ENCODE measurements at places on chromosomes 7 and 10.

- no peak for DNase-seq
Observed at GRCh38 chr10:86368987-86369386, 2.4 kb upstream of the GRID1 start.

DNA sequence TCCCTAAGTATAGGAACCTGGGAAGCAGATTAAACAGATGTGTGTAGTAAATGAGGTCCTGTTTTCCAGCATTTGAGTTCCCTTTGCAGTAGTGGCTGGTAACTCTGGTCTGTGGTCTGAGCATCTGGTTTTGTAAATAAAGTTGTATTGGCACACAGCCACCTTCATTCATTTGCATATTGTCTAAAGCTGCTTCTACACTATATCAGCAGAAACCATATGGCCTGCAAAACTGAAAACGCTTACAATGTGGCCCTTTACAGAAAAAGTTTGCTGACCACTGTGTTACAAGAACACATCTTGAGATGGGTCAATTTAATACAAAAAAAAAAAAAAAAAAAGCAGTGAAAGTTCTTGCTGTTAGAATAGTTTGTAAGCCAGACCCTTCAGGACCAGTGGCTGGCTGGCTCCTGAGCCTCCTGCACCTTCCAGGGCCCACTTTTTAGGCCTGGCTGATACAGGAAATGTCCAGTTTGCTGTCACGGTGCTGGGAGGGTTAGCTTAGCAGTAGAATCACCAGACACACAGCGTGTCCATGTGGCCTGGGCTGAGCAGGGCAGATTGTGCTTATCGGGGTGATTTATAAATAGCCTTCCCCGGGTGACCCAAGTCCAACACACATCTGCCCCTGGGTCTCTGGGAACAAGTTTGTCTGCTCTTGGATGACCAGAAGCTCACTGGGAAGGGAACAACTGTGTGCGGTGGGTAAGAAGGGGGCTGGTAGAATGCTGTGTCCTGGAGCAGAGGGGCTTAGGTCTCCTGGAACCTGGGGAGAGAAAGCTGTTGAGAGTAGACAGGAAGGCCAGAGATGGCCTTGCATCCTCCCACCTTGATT, 1.4 kb downstream of the C10orf71 start:
- DNase-seq = no peak

DNA sequence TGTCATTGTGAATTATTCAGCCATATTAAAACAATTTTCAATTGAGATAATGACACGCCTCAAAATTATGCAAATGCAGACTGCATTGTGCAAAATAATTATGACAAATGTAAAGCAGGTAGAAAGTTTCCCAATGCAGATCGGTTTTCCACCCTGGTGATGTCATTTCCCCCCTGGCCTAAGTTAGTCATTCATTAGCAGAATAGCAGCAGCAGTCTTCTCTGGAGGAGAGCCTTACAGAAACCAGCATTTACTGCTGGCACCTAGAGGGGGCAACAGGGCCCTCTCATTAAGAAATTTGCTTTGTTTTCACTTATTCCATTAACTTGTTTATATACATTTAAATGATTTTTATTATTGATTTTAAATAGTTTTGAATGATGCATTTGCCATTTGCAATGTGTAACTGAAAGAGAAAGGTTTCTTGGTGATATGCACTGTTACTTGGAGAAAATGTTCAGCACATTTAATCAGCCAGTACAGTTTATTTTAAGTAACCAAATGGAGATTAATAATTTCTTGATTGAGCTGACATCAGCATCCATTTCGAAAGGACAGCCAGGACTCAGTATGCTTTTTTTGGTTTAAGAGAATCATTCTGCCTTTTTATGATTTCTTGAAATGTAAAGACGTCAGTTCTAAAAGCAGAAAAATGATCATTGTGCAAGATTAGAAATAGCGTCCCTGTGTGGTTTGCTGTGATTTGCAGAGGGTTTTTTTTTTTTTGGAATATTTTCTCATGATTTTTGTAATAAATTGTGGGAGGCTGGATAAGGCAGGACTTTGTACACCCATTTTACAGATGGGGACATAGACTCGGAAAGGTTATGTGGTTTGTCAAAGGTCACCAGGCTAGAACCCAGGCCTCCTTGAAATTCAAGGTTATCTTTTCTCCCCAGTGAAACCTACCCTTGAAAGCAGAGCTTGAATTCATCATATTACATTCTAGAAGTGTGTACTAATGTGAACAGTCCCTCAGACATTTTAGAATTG, 3.5 kb downstream of the ARID5B start:
- no peak for DNase-seq

GRCh38 chr10:125661431-125661940, 21.5 kb downstream of the TEX36 start:
- no peak for DNase-seq

DNA sequence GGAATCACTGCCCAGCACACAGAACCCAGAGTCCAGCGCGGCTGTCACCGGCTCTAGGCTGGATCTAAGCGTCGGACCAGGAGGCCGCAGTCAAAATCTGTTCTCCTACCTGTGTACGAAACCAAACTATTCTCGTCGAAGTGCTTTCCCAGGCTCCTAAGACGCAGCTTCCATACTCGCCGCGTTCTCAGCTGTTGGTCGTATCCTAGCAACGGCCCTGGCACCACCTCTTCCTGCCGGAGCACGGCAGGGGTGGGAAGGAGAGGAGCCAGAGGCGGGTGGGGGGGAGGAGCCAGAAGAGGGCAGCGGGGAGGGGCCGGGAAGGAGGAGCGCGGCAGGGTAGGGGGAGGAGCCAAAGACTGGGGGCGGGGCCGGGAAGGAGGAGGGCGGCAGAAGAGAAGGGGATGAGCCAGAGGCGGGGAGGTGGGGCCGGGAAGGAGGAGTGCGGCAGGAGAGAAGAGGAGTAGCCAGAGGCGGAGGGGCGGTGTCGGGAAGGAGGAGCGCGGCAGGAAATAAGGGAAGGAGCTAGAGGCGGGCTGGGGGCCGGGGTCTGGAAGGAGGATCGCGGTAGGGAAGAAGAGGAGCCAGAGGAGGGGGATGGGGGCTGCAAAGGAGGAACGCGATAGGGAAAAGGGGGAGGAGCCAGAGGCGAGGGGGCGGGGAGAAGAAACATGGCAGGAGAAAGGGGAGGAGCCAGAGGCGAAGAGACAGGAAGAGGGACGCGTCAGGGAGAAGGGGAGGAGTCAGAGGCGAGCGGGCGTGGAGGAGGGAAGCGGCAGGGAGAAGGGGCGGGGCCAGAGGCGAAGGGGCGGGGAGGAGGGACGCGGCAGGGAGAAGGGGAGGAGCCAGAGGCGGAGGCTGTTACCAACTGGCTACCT, at the start of gene IQUB:
IQUB (minus strand) TSS at position 213 of the 878 bp plus-strand sequence. CDS start 22,255 bp downstream, outside the sequence.
- DNase-seq = peak; percentile 94

DNA sequence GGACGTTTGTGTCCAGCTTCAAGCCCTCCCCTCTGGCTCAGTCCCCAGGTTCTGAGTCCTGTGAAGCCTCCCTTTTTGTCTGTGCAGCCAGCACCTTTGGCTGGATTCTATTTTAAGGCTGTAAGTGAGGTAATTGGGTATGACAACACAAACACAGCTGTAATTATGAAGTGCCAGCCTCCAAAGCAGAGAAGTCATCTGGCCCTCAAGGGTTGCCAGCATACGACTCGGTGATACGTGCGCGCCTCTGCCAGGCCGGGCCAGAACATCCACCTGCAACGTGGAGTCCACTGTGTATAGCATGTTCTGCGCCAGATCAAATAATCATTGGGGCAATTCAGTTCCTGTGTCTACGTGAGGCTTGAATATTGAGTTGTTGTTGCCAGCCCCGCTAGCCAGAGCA, 6.7 kb upstream of the FAM180A start:
- DNase-seq = no peak

DNA sequence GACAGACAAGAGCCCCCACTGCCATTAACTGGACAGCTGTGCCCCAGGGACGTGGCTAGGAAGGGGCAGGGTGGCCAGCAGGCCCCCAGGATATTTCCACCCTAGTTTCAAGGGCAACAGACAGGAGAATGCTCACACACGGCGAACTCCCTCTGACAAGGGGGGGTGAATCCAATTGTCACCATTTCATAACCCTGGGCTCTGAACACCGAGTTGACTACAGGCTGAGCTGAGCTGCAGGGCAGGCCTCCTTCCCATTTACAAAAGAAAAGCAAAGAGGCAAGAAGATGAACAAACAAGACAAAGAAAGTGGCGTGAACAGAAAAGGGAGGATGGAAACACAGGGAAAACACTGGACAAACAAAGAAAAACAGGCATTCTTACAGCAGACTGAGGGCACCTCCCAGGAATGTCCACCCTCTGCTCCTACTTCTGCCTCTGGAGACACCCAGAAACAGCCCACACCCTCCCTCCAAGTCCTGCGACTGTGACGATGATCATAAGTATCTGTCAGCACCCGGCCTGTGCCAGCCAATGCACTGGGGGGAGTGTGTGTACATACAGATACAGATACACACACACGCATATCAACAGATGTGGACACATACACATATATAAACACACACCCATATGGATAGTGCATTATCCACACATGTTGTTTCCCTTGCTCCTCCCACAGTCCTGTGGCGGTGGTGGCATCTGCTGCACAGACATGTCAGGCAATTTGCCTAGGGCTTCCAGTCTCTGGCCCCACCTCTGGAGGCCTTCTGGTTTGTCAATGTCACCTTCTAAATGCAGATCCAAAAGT, 66.2 kb downstream of the FAM53B start:
- no peak for DNase-seq

DNA sequence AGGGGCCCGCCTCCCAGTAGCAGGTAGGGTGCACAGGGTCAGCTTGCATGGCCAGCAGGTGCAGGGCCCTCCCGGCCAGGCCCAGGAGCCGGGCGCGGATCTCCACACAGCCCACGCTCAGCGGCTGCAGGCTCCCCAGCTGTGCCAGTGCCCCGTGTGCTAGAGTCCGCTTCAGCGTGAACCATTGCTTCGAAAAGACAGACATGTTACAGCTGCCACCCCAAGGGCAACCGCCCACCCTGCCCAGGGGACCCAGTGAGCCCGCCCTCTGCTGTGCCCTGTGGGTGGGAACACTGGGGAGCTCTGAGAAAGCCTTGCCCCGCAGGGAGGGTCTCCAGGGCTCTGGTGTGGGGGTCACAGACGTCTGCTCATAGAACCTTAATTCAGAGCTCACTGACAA, 64.3 kb upstream of the NKX6-2 start:
- DNase-seq = no peak

DNA sequence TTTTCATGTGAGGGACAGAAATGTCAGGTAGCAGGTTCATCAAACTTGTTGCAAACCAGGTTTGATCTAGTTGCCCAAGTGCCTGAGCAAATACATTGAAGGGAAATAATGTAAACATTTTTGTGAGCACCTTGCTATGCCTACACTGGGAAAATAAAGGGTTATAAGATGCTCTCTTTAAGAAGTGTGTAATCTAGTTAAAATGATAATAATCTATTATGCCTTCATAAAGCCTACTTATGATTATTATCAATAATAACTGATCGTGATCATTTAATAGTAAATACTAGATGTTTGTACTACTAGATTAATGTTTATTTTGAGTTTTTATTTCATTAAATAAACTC, 1.9 kb upstream of the TMEM229A start:
- no peak for DNase-seq

GRCh38 chr10:104325436-104326435, 12.5 kb downstream of the ITPRIP start:
- DNase-seq = no peak

- DNase-seq = peak; percentile 30
Observed at GRCh38 chr7:43439631-43440401, 143.1 kb upstream of the STK17A start.

DNA sequence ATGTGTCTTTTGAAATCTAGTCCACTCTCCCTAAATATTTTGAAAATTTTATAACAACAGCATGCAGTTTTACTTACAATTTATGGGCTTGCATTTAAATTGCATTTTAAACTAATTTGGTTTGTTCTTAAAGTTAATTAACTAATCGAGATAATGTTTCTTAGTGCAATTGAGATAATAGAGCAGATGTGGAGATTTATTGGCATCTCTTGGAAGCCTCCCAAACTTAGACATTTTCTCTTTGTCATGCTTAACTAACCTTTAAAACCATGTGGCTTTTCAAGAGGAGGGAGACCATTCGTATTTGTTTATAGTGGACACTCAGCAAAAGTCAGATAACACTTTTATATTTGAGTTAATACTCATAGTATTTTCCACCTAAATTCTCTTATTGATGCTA, 887.0 kb upstream of the CELF2 start:
- no peak for DNase-seq

DNA sequence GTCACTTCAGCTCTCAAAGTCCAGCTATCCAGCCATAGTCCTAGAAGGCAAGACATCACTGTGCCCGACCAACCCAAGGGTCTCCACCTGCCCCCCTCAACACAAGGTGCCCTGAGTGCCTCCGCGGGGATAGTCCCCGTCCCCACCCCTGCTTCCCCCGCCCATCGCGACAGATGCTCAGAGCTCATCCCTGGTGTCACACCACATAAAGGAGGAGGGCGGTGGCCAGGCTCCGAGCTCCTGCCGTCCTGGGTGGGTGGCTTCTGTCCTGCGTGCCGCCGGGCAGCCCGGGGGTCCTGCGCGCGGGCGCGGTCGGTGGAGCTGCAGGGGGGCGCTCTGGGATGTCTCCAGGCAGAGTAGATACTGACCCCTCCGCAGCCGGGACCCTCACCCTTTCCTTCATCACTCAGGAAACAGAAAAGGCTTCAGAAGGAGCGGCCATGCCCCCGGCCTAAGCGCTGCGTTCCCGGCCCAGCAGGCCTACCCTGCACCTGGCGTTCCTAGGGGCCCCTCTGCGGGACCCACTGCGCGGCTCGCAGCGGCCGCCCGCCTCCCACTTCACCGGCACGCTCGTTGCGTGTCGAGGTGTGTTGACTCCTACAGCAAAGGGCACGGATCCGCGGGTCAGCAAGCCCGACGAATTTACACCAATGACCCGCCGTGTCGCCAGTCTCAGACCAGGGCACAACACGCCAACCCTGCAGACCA, 53.4 kb downstream of the ALOX5 start:
- no peak for DNase-seq

DNA sequence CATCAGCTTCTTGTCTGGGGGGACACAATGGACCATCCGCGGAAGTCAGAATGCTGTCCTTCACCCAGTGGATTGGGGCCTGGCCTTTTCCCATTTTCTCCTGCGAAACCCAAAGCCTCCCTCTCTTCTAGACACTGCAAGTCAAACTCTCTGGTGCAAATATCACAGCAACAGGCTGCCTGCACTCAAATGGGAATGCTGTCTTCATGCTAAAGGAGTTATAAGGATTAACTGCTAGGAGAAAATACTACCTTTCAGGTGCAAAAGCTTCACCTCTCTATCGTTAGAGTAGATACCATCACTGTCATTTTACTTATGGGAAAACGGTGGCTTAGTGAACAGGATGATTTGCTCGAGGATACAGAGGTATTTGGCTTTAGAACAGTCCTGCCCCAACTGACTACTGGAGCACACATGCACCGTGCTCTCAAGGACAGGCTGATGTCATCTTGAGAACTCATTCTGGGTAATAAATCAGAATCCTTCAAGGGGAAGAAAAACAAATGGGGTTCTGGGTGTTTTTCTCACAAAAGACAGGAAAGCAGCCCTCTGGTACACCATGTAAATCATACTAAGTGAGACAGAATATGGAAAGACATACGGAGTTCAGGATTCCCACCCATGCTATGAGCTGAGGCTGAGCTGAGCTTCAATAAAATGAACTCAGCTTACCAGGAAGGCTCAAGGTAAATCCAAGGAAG, 100.9 kb downstream of the SAMD9 start:
- DNase-seq = no peak
